Naive thymus-derived CD8-positive, alpha-beta T cell (primary cell): ENCODE measurements at places on chromosomes 11 and 22.

GRCh38 chr22:41672780-41673509 is 15.7 kb downstream of the SNU13 start:
- DNase-seq = no peak

- DNase-seq = peak; percentile 52
Measured at GRCh38 chr11:11155962-11156815, 196.9 kb downstream of the CSNK2A3 start.

DNA sequence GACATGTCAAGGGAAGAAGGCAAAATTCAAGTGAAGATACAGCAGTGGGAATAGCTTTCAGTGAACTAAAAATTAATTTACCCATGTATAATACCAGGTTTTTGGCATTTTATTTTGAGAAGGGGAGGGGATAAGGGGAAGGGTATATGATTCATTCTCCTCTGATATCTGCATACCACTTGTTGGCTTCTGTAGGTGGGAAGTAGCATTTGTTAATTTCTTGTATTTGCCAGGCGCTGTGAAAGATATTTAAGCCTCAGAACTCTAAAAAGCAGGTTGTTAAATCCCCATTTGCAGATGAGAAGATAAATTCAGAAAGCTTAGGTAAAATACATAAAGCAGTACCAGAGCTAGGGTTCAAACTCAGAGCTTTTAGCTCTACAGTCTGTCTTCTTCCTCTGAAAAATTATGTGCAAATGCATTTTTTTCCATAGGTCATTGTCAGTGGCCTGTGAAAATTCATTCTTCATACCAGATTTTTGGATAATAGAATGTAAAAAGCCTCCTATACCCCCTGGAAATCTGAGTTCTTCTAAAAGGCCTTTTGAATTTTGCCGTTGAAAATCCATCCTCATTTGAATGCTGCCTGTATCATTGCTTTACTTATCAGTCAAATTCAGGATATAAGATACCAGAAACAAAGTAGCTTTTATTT is 221.3 kb downstream of the DDX10 start:
- no peak for DNase-seq

- DNase-seq = no peak
Measured at GRCh38 chr11:69350596-69350995, 56.6 kb downstream of the MYEOV start.

GRCh38 chr11:20311444-20311843 is 52.1 kb upstream of the HTATIP2 start:
- no peak for DNase-seq

DNA sequence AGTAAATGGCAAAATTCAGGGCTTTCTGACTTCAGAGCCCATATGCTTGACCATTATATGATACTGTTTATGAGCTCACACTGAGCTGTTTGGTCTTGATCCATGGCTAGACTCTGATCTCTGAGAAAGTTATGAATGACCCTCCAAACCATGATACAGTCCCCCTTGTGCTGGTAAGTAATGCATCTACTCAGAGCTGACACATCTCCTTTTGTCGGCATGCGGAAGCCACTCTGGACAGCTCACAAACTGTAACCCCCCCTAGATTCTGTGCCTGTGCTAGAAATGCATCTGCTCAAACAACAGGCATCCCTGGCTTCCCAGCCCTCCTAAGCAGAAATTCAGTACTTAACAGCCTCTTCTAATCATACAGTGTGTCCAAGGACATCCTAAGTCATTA is 150.8 kb upstream of the RAG2 start:
- no peak for DNase-seq

GRCh38 chr11:64148226-64148916 is 17.5 kb downstream of the MACROD1 start:
- DNase-seq = peak; percentile 74

GRCh38 chr11:123020968-123021367 is 39.3 kb upstream of the BSX start:
- no peak for DNase-seq

DNA sequence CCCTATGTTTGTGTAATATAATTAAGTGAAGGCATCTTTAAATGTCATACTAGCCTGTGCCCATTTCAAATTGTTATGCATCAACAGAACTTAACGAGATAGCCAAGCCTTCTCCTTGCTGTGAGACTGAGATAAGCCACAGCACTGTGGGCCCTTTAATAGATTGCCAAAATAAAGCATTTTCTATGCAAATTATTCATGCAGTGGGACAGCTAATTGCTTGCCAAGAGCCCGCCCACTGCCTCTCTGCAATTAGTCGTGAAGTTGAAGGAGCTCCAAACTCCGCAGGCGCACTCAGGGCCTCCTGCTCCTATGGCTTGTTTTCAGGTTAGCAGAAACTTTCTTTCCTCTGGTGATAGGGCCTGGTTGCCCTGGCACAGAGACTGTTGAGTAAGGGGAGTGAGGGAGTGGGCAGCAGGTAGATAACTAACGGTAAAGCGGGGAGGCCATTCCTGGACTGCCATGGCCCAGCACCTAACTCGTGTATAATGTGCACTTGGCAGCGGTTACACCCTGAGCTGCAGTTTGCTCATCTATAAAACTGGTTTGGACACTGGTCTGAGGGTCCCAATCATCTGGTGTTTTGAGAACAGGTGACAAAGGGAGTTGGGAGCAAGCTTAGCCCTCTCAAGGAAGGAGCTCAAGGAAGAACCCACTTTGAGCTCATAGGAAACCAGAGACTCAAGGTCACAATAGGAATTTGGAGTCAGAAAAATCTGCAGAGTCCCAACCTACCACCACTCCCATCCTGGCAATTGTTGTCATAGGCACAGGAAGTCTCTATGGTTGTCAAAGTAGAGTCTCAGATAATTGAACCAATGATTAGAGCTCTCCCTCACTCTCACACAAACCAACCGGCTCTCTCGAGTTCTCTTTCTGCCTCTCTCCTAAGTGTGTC is 33.9 kb upstream of the RIC3 start:
- DNase-seq = no peak

DNA sequence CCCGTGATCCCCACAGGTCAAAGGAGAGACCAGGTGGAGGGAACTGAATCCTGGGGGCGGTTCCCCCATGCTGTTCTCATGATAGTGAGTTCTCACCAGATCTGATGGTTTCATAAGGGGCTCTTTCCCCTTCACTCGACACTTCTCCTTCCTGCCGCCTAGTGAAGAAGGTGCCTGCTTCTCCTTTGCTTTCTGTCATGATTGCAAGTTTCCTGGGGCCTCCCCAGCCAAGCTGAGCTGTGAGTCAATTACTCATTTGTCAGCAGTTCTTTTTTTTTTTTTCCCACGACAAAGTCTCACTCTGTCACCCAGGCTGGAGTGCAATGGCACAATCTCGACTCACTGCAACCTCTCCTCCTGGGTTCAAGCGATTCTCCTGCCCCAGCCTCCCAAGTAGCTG is 1530.4 kb downstream of the BRD1 start:
- no peak for DNase-seq
